ENCODE measurements at places on chromosomes 6 and 20. TPM values are rescaled to one million over a fixed set of nuclear protein-coding genes. Genes with fewer than 3 reads are reported as not detected.

- DNase-seq = no peak
These were observed 409.4 kb upstream of the ADGRB3 start for GRCh38 chr6:68225729-68226128.

DNA sequence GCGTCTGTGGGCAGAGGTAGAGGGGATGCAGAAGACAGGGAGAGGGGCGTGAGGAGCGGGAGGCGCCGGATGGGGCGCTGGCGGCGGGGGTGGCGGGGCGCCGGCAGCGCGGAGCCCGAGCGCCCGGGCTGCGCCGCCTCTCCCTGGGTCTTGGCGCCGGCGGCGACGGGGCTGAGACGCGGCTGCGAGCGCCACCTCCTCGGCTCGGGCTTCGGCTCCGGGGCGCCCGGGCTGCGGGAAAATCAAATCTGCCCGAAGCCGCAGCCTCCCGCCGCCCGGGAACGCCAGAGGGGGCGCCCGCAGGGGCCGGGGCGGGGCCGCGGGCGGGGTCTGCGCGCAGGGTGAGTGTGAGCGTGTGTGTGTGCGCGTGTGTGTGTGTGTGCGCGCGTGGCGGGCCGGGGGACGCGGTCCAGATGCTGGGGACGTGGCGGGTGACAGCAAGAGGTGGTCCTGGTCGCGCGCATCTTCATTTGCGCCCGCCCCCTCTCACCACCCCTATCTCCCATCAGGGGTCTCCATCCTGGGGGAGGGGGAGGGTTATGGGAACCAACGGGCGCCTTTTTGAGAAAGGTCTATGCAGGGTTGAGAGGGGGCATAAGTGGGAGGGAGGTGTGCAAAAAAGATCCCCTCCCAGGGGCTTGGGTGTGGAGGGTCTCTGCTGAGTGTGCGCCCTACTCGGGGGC is 646 bp upstream of the CPNE5 start:
- DNase-seq = no peak

Gene SLC22A7
- total RNA-seq = not detected

DNA sequence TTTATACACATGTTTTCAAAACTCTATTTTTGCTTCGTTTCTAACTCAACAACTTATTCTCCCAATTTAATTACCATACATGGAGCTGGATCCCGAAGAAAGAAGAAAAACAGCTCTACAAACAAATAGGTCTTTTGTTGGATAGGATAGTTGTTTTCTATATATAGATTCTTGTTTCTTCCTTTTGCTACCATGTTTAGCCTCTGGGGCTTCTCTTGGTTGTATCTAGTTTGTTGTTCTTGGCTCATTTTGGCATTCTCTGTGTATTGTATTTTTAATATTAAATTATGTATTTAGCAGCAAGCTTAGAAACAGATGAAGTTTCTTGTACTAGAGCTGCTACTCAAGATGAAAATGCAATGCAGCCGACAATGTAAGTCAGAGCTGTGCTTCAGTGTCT is 60.9 kb downstream of the PLCB4 start:
- DNase-seq = no peak

Gene AGPAT4
- total RNA-seq = 7.3 TPM

DNA sequence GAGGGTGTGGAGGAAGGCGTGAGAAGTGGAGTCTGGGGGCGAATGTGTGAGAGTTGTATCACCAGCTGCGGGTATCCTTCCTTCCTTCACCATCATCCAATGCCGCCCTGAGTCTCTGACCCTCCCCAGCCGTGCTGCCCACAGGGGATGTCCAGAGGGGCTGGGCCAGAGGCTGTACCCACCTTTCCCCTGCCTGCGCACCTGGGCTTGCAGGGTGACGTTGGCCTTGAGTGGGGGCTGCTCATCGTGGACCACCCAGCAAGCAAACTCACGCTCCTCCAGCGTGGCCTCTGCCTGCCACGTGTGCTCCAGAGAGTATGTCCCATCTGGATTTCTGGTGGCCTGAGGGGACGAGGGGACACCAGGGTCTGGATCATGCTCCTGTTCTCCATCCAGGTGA is 116.9 kb upstream of the SIRPA start:
- DNase-seq = no peak

DNA sequence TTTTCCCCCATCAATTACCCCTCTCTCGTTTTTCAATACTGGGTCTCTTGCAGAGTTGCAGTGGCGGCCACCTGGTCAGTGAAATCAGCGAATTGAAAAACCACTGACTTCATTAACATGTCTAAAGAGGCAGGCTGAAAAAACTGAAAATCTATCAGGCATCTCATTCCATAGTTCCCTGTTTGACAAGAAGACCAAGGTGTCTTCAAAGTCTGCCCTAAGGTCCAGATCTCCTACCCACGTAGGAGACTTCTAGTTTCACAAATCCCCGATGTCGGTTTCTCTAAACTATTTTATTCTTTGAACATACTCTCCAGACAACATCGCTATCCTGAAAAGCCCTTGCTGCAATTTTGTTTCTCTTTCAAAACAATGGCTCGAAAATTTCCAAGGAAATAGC is 796 bp upstream of the TUBB start:
- no peak for DNase-seq

- no peak for DNase-seq
These were observed 233.1 kb upstream of the ZNF217 start for GRCh38 chr20:53826597-53827291.
